ENCODE measurements at places on chromosomes 6 and 20.

DNA sequence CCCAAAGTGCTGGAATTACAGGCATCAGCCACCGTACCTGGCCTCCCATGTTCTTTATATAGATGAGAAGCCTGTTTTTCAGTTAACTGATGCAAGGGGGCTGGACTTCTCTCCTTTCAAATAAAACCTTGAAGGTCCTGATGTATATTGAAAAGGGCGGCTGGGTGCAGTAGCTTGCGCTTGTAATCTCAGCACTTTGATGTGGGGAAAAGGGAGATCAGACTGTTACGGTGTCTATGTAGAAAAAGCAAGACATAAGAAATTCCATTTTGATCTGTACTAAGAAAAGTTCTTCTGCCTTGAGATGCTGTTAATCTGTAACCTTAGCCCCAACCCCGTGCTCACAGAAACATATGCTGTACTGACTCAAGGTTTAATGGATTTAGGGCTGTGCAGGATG, 16.1 kb upstream of the SAMHD1 start:
- no peak for DNase-seq

DNA sequence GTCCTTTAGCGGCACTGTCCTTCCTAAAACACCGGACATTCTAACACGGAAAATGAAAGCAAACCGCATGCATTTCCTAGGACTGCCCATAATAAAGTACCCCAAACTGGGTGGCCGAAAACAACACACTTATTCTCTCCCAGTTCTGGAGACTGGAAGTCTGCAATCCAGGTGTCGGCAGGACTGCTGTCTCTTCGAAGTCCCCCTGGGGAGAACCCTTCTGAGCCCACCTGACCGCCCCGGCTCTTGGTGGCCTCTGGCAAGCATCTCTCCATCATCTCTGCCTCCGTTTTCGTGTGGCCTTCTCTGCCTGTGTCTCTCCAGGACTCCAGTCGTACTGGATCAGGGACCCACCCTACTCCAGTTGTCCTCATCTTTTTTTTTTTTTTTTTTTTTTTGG, 55.4 kb downstream of the SYNJ2 start:
- no peak for DNase-seq

DNA sequence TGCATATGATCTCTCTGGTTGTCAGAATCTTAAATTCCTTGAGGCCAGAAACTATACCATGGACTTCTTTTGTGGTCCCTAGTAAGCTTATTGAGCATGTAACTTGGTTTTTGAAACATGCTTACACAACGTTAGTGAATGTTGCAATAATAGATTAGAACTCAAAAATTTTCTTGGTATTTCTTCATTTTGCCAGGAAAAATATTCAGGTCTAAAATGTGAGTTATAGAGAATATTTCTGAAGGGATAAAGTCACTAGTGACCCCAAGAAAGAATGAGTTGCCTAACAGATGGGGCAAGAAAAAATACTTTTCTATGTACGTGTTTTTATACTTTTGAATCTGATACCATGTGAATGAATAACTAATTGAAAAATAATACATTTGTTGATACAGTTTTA, 195.4 kb downstream of the TFAP2A start:
- no peak for DNase-seq

- peak; percentile 21 for DNase-seq
Measured at GRCh38 chr6:88008831-88009231, 38.8 kb upstream of the SPACA1 start.

GRCh38 chr6:87340230-87340629, 4.4 kb upstream of the C6orf163 start:
- DNase-seq: no peak

DNA sequence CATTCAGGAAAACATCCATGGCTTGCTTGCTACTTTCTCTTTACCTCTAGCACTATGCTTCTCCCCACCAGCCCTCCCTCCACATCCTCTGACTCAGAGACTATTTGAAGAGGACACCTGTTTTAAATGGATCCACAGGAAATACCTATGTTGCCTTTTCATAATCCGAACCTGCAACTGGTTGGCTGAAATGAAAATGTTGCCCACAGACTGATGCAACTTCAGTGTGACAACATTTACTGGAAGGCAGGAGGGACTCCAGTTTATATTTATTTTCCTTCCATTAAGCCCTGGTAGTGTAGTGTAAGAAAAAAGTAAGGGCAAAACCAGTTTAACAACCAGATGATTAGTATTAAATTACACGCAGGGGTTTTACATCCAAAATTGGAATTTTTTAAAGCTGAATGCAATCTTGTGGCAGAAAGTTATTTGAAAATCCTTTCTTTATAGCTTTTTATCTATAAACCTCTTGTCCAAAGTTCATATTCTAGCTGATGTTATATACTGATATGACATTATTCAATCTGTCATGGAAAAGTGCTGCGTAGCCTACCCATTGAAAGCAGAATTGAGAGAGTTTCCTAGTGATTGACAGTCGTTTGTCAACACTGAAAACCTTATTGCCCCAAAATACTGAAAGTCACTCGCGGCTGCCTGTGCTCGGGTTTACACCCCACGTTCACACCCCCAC, 881 bp upstream of the AIG1 start:
- no peak for DNase-seq

- DNase-seq: peak; percentile 69
Measured at GRCh38 chr6:160041608-160042007, 72.7 kb downstream of the IGF2R start.

- DNase-seq: no peak
Measured at GRCh38 chr6:152195896-152196295, 388.4 kb downstream of the ESR1 start.

DNA sequence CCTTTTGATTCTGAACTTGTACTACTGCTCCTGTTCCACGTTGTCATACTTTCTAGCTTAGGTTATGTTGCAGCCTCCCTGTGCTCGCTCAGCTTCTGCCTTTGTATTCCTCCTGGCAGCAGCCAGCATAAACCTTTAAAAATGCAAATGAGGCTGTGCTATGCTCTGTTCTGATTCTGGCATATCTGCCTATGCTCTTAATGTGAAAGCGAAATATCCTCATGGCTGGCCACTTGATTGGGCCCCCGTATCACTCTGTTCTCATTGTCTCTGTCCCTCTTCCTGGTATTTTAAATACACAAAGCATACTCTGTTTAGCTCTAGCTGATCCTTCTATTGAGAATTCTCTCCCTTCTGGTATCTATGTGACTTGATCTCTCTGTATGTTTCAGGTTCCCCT, 139.0 kb downstream of the JARID2 start:
- no peak for DNase-seq

GRCh38 chr6:108531332-108531731, 29.4 kb upstream of the FOXO3 start:
- DNase-seq: no peak

GRCh38 chr20:45833030-45833882, at the start of gene SNX21:
SNX21 (plus strand) TSS chr20:45833799; CDS start chr20:45833920, 121 bp downstream.
- DNase-seq: peak; percentile 53

GRCh38 chr6:31669676-31670075, at the start of gene LY6G5B:
LY6G5B (plus strand) TSS chr6:31669976; CDS start chr6:31670951, 975 bp downstream.
- no peak for DNase-seq

DNA sequence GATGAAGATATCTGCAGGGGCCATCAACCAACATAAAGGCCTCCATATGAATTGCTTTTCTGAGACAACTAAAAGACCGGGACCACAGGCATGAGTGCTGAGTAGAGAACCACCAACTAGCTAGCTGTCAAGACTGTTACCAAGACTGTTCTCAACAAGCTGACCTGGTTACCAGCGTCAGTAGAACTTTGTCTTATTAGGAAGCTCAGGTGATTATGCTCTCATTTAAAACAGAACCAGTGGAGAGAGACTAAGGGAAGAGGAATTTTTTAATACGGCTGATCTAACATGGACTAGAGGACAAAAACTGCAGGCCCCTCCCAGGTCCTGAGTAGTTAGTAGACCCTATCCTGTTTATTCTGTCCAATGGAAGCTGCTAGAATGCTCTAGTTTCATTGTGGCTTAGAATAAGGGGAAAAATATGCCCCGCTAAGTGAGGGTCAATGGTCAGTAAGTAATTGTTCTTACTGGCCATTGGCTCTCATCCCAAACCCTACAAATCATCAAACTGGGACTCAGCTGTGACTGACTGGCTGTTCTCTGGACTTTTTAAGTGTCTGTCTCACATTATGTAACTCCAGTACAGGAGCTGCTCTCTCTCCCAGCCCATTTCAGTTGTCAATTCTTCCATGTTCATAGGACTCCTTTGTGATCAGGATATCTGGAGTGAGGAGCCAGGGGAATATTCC, 3.8 kb upstream of the DYNLRB1 start:
- DNase-seq: no peak

Data from smooth muscle cell of the brain vasculature (primary cell).